Adipose tissue (tissue), 3 donors: ENCODE measurements at places on chromosomes 3 and 15. TPM values are rescaled to one million over a fixed set of nuclear protein-coding genes. Genes with fewer than 3 reads are reported as not detected.

Gene SGO1
- 0.12 TPM for polyA plus RNA-seq

Gene SLC22A14
- polyA plus RNA-seq = 0.07 TPM

Gene PIGZ
- 5.8 TPM for polyA plus RNA-seq

Gene IL20RB
- 1.2 TPM for polyA plus RNA-seq

Gene SLITRK3
- 0.08 TPM for polyA plus RNA-seq
